ENCODE measurements at places on chromosomes 6 and 20. TPM values are rescaled to one million over a fixed set of nuclear protein-coding genes. Genes with fewer than 3 reads are reported as not detected.

DNA sequence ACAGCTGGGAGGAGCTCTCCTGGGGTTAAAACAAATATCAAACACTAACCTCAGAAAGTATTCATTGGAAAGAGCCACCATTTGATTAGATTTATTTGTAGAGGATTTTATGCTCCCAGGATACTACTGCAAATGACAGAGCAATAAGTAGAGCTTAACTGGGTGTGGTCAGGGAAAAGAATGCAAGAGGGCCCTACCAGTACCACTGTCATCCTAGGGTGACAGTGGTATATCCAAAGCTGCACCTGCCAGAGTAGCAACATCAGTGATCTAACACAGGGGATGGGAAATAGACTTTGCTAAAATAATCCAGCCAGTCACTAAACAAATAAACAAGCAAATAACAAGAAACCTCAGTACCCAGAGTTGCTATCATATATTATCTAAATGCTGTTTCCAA lies 29.7 kb downstream of the ERGIC3 start:
- DNase-seq: no peak

SNAP25 gene
- total RNA-seq: 13.7 TPM

GPSM3 gene
- total RNA-seq: 5.4 TPM

DNA sequence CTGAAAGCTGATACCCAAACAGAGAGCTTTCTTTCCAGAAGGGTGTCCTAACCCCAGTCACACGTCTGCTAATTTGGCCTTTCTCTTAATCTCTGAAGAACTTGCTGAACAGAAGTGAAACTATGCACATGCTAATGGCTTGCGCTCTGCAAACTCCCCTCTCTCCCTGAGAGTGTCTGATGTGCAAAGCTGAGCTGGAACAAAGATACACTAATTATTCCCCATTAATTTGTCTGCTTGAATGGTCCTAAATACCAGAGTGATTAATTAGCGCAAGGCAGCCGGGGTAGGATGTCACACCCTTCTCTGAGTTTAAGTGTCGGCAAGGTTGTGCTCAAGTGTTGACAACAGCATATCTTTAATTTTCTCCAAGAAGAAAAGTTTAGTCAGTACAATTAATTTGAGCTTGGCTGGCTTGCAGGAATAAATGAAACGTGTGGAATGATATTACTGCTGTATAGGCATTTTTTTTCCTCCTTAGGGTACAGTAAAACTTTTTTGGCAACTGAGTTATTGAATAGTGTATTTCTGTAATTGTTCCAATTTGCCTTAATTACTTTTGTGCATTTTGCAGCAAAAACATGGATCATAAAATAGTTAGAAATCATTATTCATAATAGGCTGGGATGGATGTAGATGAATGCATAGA lies 715.9 kb upstream of the POU3F2 start:
- no peak for DNase-seq

- DNase-seq: no peak
Observed at GRCh38 chr20:16711661-16712258, 18.1 kb upstream of the SNRPB2 start.

- no peak for DNase-seq
Observed at GRCh38 chr6:31574106-31575061, 981 bp upstream of the TNF start.

ROS1 gene
- 1.3 TPM for total RNA-seq

DNA sequence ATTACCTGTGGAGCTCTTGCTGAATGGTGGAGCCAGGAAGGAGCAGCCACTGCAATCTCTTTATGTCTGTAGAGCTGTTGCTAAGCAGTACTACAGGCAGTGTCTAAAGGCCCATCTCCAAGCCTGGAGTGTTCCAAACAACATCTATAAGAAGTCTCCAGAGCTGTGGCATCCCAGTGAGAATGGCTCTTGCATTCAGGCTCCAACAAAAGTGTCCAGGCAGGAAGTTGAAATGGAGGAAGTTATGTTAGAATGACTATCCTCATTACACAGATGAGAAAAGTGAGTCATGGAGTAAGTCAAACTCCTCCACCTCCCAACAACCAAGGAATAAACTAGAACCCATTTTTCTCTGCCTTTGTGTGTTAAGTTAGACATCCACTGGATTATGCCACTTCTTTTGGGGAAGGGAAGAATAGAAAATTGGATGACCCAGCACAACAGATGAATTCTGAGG lies 288.5 kb upstream of the STXBP5 start:
- no peak for DNase-seq

DNA sequence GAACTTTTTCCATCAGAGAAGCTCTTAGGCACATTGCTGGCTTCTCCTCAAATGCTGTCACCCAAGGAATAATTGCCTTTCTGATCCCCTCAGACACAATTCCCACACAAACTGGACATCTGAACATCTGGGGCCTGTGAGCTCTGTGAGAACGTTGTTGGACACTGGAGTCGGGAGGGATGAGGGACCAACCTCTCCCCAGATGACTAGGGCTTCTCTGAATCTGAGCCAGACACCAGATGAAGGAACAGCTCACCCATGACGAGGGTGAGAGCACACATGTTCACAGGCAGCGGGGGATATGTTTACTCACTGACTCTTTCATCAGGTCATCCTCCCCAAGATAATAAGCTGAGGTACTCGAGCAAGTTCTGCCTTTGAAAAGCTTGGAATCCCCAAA lies 283.9 kb upstream of the SUPT3H start:
- no peak for DNase-seq

RGL2 gene
- 42.8 TPM for total RNA-seq

DNA sequence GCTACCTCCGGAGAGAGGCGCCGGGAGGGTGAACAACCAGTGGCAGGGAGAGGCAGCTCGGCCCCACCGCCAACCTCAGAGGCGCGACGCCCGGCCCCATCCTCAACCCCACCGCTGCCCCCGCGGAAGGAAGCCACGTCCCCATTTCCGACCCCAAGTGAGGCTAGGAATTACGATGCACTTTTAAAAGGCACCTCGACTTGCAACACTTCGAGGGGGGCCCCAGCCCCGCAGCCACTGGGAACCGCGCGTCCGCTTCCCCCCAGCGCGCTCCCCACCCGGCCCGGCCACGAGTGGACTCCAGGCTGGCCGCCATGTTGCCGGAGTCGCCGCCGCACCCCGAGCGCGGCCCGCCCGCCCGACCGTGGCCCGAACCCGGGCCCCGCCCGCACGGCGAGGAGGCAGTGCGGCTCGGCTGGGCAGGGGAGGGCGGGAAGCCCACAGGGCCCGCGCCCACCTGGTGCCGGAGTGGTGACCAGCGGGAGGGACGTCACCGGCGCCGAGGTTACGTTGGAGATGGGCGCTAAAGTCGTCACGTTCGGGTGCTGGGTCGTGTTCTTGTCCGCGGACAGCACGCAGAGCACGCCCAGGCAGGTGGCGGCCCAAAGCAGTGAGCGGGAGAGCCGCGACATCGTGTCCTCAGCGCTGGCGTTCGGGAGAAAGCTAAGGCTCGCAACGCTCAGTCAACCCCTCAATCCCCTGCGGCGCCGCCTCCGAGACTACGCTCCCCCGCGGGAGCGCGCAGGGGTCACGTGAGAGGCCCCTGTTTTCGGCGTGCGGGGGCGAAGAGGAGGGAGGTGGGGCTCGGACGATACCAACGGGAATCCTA lies at the start of gene CD164:
Gene CD164 (minus strand): TSS at position 721 of the 829 bp plus-strand sequence. CDS start 89 bp downstream, at position 632.
- DNase-seq: peak; percentile 95

DNA sequence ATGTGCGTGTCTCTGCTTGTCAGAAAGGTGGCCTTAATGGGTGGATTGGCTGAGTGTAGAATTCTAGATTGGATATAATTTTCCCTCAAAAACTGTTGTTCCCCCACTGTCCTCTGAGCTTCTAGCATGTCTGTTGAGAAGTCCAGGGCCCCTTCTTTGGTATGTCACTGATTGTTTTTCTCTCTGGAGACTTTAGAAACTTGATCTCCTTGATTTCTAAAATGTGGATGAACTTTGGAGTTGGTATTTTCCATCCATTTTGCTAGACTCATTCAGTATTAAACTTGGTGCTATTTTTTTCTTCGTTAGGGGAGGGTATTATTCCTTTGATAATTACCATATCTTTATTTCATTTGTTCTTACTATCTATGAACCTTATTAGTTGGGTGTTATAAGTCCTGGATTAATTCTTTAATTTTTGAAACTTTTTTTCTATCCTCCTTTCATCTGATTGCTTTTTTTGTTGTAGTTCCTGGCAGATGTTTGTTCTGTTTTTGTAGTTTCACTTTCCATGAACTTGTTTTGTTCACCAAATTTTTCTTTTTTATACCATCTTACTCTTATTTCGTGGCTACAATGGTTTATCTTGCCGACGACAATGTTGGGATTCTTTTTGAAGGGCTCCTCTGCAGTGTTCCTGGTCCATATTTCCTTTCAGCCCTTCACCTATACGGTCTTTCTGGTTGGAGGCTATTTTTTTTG lies 68.4 kb downstream of the ARID1B start:
- no peak for DNase-seq

GRCh38 chr6:13044896-13045295 lies 283.4 kb downstream of the TBC1D7 start:
- no peak for DNase-seq

ZC2HC1B gene
- 4.6 TPM for total RNA-seq

- no peak for DNase-seq
Observed at GRCh38 chr6:68473433-68474210, 161.5 kb upstream of the ADGRB3 start.

Measured in testis (tissue), 5 donors.